Germinal center (tissue), 1 donor: ENCODE measurements at places on chromosomes 3 and 15.

DNA sequence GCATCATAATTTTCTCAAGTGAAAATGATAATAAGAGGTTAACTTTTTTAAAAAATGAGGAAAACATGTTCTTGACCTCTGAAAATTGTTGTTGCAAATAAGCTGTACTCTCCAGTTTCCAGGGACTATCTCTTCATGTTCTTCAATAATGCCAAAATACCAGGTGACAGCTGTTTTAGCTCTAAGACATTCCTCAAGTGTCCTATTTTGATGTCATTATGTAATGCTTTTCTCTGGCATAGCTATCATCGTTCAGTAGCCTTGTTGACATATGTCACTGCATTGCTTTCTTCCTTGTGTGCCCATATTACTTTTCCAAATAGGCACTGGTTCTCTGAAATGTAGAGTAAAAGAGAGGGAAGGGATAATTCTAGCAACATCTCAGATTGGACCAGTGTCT, 5.7 kb upstream of the FILIP1L start:
- DNase-seq: no peak

- no peak for DNase-seq
Measured at GRCh38 chr3:153349108-153349499, 187.1 kb downstream of the RAP2B start.

- no peak for DNase-seq
Measured at GRCh38 chr15:85587707-85588411, 206.9 kb downstream of the KLHL25 start.

DNA sequence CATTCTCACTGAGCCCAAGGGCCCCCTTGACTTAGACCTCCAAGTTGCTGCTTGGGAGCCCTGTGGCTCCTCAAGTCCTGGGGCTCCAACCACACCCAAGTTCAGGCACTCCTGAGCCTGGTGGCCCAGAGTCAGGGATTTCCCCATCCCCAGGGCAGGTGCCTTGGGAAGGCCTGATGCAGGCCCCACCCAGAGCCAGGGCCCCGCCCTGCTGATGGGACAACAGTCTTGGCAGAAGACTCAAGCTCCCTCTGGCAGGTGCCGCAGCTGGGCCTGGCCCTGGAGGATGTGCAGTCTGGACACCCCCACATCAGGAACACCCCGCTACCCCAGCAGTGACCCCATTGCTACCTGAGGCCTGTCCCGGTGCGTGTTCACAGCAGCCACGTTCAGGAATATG, 17.7 kb upstream of the SHISA5 start:
- DNase-seq: no peak

GRCh38 chr3:66099541-66100065, 60.9 kb upstream of the MAGI1 start:
- DNase-seq: no peak

- no peak for DNase-seq
Measured at GRCh38 chr3:46984591-46985459, 5.4 kb downstream of the NBEAL2 start.

- no peak for DNase-seq
Measured at GRCh38 chr15:33946152-33946551, 22.1 kb upstream of the CHRM5 start.

DNA sequence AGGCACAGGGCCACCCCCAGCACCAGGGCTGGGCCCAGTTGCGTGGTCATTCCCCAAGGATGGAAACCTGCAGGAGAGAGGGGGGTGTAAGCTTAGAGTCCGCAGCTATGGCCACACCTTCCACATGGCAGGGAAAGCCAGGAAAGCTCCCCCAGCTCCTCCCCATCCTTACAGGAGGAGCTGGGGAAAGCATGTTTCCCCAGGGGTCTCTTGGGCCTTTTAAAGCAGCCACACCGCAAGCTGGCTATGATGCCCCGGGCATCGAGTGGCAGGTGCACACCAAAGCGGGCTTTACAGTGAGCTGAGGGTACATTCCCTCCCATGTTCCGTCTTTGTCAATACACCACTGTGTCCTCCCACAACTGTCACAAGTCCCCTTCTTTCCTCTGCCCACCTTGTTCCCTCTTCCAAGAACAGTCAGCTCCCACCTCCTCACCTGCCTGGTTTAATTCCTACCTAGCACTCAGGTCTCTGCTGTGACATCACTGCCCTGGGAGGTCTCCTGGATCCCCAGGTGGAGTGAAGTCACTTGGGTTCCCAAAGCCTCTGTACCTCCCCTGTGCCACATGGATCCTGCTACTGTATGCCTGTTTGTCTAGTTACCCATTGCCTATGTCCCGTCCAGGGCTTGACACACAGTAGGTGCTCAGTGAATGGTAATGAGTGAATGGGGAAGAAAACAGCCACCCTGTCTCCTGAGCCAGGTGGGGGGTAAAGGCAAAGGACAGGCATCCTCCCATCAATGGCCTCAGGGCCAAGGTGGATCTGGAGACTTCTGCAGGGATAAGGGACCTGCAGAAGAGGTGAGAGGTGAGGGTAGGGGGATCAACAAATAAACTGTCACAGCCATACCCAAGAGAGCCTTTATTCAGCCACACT, 3.4 kb downstream of the HYAL3 start:
- no peak for DNase-seq

- DNase-seq: no peak
Measured at GRCh38 chr3:71262364-71263265, 320.9 kb downstream of the FOXP1 start.

DNA sequence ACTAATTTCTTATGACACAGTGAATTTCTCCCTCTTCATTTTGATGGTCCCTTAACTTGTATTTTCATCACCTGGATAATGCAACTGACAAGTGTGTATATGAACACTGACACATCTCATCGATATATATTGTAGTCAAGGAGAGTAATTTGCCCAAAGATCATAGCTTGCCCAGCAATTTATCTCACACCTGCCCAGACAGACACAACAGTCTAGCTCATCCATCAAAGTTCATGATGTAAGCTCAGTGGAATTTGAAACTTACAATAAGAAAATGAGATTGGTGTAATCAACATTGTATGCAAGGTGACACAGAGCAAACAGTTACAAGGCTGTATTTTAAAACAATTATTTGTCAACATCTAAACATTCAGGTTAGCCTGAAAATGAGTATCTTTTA, 805.8 kb downstream of the NAALADL2 start:
- DNase-seq: no peak

- DNase-seq: no peak
Measured at GRCh38 chr3:31768479-31769125, 212.5 kb downstream of the OSBPL10 start.

GRCh38 chr3:127456471-127457093, 134.0 kb downstream of the TPRA1 start:
- no peak for DNase-seq

- no peak for DNase-seq
Measured at GRCh38 chr3:129185783-129186182, 2.1 kb upstream of the CNBP start.

DNA sequence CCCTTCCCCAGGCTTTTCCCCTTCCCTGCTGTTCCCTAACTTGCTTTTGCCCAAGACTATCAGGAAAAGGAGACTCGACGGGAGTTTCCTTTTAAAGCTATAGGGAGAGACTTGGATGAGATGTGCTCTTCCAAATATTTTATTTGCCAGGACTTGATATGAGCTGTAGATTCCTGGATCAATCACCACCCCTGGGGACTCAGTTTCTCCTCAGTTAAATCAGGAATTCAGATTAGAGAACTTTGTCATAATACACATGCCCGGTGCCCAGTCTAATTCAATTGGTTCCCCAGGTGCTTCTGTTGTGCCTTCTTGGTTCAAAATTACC, 46.6 kb downstream of the SMAD6 start:
- DNase-seq: no peak

DNA sequence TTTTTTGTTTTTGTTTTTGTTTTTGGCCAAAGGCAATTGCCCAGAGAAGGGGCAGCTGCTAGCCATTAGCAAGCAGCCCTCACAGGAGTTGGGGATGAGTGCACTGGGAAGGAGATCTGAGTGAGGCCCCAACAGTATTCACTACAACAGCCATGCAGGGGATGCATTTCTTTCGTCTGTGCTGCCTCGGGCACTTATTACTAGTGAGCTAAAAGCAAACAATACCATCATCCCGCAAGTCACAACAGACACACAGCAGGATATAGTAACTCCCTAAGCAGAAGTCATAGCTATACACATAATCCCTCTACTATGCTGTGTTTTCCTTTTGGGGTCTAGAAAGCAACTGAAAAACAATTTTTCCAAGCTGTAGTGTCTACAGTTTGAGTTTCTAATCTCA, 27.2 kb downstream of the CRTAP start:
- DNase-seq: no peak

DNA sequence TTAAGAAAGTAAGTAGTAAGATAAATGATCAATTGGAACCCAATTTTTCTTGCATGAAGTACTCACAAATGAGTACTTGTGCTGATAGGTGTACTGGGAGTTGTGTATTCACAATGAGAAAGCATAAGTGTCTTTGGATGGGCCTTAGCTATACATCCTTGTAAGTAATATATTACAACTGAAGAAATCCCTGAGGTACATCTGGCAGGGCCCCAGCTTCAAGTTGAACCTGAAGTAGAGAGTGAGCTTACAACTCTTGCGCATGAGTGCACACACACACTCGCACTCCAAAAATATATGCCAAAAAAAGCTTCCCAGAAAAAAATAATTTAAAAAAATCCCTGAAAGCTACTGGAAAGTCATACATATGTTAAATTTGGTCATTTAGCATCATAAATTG, 222.5 kb downstream of the ROBO2 start:
- no peak for DNase-seq

DNA sequence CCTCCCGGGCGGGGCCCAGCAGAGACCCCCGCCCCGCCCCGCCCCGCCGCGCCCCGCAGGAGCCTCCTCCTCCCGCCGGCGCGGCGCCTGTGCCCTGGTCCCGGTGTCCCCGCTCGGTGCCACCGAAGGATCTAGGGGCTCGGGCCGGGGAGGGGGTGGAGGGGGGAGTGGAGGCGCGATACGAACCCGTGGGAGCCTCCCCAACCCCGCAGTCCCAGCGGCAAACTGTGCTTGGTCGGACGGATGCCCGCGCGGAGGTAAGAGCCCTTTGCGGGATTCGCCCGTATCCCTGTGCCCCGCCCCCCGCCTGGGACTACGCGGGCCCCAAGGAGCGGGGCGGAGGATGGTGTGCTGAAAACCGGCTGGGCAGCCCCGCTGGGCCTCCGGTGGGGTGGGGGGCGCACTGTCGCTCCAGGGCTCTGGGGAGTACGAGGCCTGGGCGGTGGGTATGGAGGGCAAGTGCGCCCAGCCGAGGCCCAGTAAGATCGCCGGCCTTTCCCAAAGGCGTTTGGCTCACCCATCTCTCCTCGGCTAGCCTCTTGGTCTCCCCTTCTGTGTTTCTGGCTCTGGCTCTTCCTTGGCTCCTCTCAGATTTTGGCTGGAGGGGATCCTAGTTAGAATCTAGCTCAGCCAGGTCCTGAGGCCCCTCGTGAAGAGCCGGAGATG, 65.6 kb upstream of the POLG start:
- DNase-seq: no peak

GRCh38 chr3:138227650-138228049, 40.5 kb downstream of the ARMC8 start:
- no peak for DNase-seq

DNA sequence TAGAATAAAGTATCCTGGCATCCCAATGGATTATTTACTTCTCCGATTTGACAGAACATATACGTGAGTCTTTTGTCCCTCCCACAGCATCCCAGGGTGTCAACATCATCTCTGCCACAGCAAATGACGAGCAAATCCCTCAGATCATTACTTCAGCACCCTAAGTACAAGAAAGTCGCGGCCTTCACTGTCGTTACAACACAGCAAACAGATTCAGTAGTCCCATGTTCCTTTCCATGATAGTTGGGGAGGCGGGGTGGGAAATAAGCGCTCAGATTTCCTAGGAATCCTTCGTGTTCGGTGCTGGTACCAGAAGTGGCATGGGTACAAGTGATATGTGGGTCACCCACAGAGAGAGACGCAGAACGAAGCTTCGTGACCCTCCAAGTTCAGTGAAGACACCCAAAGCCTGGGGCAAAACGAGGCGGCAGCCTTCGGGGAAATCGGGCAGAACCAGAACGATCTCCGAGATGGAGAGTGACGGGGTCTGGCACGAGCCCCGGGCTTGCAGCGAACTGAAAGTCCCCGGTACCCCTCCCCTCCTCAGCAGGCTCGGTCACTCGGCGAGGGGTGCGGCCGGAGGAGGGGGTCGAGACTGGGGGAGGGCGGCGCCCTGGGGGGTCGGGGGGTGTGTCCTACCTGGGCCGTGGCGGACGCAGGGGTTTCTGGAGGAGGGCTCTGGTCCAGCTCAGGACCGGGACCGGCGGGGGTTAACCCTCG, 619 bp downstream of the TTBK2 start:
- DNase-seq: peak; percentile 7
